Activated gamma-delta T cell treated with anti-CD3 and anti-CD28 coated beads, Interleukin-2, amount 50 U/mL, for 16 hours (primary cell): ENCODE measurements at places on chromosomes 3 and 15.

- no peak for DNase-seq
These were observed 10.9 kb downstream of the SEMA7A start for GRCh38 chr15:74422652-74423430.

GRCh38 chr3:51948016-51948580 lies 5.9 kb downstream of the PARP3 start:
- DNase-seq, result no peak

- DNase-seq, result no peak
These were observed 197.6 kb downstream of the RORA start for GRCh38 chr15:61031532-61031931.

GRCh38 chr3:85258819-85259218 lies 300.0 kb downstream of the CADM2 start:
- DNase-seq, result no peak

GRCh38 chr3:108099244-108099643 lies 8.4 kb upstream of the CD47 start:
- no peak for DNase-seq

DNA sequence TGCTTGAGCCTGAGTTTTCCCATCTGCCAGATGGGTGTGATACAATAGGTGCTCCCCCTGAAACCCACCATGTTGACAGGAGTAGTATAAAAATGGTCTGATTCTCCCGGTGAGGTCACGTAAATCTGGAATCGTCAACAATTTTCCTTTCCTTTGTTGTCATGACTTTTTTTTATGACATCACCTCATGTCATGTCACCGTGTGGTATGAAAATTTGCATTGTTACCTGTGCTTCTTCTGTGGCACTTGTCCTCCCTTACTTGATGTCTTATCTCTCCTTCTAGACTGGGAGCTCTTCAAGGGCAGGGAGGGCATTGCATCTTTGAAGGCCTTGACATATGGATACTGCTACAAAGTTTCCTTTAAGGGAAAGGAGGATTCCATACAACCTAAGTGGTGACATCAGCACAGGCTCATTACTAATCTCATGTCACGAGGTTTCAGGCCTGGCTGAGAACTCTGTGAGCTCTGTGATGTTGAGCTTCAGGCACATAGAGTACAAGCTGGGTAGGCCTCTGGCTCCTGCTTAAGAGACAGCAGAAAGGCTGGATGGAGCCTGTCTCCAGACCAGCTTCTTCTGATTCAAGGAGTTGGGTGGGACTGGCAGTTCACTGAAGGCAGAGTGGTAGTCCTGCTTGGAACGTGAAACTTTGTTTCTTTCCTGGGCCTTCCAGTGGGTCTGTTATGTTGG lies 66.3 kb downstream of the LPP start:
- no peak for DNase-seq

DNA sequence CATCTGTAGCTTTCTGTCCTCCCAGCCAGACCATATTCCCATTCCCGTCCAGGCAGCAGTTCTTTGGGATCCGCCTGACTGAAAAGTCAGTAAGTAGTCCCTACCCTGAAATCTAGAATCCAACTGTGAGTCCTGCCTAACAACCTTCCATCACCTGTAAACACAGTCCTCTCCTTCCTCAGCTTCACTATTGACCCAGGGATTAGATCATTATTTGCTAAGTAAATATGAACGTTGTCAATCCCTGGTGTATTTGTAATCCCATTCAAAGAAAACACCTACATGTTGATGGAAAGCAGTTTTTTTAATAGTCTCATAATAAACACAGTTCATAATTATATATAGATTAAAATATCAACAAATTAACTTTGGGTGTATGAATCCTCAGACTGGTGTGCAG lies 732 bp downstream of the SAXO2 start:
- no peak for DNase-seq

DNA sequence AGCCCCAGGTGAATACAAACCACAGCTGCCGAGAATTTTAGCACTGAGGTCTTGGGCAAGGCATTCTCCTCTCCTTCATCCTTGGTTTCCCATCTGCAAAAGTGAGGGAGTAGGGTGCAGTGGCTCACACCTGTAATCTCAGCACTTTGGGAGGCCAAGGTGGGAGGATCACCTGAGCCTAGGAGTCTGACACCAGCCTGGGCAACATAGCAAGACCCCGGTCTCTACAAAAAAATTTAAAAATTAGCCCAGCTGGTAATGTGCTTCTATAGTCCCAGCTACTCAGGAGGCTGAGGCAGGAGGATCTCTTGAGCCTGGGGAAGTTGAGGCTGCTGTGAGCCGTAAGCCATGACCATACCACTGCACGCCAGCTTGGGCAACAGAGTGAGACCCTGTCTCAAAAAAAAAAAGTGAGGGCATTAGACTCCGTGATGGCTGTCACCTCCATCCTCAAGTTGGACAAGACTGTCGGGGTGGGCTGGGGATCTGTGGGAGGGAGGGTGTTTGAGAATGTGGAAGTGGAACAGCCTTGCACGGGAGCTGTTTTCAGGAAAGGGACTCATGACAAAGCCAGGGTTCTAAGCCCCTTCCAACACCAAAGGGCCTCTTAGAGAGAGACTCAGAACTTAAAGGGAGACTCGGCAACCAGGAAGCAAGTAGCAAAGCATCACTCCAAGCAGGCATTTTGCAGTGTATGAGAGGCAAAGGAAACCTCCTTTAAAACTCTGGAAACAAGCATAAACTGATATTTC lies 46.0 kb upstream of the FURIN start:
- no peak for DNase-seq

DNA sequence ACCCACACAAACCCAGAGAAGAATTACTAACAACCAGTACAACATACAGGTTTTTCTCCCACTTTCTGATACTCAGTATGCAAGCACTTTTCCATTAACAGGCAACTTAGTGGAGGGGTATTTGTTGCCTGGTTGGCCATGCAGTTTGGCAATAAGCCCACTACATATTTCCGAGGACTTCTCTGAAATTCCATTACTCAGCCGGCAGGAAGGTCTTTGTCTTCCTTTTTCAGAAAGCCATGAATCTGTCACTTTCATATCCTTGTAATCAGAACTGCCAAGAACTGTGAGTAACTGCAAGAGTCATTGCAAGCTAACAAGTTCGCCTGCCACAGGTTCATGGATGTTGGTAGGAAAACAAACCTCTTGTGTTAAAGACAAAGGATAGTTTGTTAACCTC lies 422.3 kb upstream of the ROBO1 start:
- DNase-seq, result no peak

DNA sequence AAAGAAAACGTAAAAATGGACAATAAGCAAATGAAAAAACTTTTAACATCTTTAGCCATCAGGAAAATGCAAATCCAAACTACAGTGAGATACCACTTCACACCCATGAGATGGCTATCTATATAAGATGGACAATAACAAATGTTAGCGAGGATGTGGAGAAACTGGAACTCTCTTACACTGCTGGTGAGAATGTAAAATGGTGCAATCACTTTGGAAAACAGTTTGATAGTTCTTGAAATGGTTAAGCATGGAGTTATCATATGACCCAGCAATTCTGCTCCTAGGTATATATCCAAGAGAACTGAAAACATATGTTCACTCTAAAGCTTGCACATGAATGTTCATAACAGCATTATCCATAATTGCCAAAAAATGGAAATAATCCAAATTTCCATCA lies 21.3 kb upstream of the TEX9 start:
- DNase-seq, result no peak

DNA sequence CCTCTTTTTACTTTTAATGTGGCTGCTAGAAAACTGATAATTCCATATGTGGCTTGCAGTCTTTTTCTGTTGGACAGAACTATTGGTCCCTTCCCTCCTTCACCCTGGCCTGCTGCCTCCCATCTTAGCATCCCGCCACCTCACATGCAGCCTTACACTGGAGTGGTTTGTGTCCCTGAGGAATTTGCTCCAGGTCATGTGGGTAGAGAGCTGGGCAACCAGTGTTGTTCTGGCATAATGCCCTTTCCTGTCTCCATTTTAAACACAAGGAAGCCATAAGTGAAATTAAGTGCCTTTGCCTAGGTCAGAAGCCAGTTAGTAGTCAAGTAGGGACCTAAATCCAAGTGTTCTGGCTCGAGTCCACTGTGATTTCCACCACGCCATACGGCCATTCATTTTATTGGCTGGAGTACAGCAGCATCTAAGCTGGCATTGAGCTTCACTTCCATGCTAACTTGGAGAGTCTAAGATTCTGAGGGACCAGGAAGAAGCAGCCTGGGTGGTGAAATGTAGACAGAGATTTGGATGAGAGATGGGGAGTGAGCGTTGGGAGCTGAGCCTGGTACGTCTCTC lies 46.0 kb upstream of the PLXNA1 start:
- DNase-seq, result no peak

GRCh38 chr3:149848238-149848637 lies 35.2 kb downstream of the RNF13 start:
- no peak for DNase-seq

DNA sequence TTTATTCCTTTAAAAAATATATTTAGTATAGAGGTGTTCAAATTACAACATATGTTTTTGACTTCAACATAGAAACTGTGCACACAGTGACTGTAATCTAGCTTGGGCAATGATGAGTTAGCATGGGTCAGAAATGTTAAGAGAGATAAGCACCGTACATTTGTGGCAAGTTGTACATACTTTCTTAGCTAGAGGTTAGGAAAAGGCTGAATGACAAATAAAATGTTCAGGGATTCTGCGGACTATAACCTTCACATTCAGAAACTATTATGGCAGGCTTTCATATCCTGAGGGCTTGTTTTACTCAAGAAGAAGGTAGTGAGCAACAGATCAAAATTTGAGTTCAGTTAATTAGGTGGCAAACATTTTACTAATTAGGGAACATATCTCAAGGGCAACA lies 379.7 kb upstream of the EPHA6 start:
- DNase-seq, result no peak

DNA sequence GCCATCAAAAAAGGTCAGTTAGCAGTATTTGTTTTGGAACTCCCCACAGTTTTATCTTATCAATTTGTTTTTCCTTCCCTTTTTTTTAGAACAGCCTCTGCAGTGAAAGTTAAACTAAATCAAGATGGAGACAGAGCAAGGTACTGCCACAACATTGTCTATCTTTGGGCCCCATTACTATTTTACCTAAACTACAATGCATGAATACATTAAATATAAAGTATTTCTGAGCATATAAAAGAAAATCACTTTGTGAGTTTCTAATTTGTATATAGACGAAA lies 139.5 kb downstream of the MEIS2 start:
- no peak for DNase-seq

GRCh38 chr3:64331605-64332004 lies 106.3 kb upstream of the PRICKLE2 start:
- no peak for DNase-seq

GRCh38 chr3:39327053-39327745 lies 2.3 kb upstream of the CCR8 start:
- DNase-seq, result no peak

DNA sequence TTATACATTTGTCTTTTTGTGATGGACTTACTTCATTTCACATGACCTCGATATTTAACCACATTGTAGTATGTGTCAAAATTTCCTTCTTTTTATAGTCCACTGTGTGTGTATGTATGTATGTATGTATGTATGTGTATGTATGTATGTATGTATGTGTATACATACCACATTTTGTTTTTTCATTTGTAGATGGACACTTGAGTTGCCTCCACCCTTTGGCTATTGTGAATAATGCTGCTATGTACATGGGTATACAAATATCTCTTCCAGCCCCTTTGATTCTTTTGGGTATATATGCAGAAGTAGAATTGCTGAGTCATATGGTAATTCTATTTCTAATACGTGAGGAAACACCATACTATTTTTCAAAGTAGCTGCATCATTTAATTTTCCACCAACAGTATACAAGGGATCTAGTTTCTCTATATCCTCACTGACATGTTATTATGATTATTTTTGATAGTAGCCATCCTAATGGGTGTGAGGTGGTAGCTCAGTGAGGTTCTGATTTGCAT lies 228.2 kb downstream of the OPA1 start:
- DNase-seq, result no peak

- DNase-seq, result no peak
These were observed 1.8 kb downstream of the CLASP2 start for GRCh38 chr3:33716227-33716626.

GRCh38 chr15:87477737-87478686 lies 778.5 kb downstream of the NTRK3 start:
- DNase-seq, result no peak

DNA sequence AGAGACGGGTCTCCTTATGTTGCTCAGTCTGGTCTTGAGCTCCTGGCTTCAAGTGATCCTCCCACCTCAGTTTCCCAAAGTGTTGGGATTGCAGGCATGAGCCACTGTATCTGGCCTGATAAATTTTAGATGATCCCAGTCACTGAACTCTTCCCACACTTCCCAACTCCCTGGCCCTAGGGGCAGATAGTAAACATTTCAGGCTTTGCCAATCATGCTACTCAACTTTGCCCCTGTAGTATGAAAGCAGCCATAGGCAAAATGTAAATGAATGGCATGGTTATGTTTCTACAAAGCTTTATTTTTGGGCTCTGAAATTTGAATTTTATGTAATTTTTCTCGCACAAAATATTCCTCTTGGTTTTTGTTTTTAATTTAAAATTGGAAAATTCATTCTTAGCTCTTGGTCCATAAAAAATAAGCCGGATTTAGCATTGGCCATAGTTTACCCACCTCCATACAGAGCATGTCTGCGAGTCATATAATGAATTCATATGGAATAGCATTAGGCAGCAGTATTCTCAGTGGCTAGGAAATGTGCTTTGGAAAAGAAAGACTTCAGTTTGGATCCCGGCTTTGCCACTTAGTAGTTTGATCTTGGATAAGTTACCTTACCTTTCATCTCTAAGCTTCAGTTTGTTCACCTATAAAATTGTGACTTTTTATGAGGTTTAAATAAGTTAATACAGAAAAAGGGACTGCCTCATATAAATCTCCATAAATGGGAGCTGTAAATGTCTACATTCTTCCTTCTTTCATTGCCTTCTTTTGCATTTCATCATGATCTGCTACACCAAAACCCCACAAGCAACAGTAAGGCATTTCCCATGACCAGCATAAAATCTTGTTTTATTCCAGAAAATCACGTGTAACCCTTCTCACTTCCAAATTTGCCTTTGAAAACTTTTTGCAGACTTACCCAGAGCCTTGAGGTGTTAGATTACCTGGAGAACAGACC lies 360.3 kb upstream of the TPM1 start:
- DNase-seq, result no peak

- no peak for DNase-seq
These were observed 114.9 kb downstream of the PLD1 start for GRCh38 chr3:171695426-171695825.

- no peak for DNase-seq
These were observed 54.5 kb downstream of the ST3GAL6 start for GRCh38 chr3:98817547-98818041.

- DNase-seq, result no peak
These were observed 33.1 kb downstream of the CMTM7 start for GRCh38 chr3:32424581-32425250.

GRCh38 chr3:134312873-134313846 lies 61.1 kb downstream of the AMOTL2 start:
- no peak for DNase-seq
